ENCODE measurements at places on chromosomes 16 and 17.

DNA sequence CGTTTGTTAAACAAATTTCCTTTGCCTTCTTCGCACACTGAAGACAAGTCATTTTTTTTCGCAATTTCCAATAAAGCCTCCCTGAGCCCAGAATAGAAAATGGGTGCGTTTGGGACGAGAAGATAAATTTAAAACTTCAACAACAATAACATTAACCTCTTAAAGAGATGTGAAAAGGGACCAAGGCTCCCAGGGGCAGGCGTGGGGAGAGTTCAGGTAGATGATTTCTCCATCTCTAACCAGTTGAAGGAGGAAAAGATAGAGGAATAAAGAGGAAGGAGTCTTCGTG lies 1.3 kb upstream of the HOXB4 start:
- DNase-seq: no peak

DNA sequence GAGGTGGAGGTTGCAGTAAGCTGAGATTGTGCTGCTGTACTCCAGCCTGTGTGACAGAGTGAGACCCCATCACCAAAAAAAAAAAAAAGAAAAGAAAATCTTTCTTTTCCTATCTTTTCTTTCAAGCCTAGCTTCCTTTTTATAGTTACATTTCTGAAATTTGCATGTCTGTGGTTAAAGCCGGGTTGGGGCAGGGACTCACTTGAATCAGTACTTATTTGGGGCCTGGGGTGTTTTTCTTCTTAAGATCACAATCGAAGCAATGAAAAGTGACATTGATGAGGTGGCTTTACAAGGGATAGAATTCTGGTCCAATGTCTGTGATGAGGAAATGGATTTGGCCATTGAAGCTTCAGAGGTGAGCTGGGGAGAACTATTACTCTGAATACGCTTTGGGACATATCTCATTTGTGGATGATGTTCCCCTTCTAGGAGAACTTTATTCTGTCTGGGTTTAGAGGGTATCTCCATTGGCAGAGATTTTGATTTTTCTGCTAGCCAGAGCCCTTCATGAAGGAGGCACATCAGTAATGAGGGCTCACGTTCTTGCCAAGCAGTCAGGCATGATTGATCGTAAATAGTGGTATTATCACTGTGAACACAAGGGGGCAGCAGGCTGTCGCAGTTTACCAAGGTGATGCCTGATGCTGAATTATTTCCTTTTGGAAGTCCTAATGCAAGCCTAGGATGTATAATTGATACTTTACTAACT lies 14.3 kb downstream of the KPNB1 start:
- DNase-seq: no peak

GRCh38 chr16:64047207-64047606 lies 1074.7 kb downstream of the CDH11 start:
- no peak for DNase-seq

DNA sequence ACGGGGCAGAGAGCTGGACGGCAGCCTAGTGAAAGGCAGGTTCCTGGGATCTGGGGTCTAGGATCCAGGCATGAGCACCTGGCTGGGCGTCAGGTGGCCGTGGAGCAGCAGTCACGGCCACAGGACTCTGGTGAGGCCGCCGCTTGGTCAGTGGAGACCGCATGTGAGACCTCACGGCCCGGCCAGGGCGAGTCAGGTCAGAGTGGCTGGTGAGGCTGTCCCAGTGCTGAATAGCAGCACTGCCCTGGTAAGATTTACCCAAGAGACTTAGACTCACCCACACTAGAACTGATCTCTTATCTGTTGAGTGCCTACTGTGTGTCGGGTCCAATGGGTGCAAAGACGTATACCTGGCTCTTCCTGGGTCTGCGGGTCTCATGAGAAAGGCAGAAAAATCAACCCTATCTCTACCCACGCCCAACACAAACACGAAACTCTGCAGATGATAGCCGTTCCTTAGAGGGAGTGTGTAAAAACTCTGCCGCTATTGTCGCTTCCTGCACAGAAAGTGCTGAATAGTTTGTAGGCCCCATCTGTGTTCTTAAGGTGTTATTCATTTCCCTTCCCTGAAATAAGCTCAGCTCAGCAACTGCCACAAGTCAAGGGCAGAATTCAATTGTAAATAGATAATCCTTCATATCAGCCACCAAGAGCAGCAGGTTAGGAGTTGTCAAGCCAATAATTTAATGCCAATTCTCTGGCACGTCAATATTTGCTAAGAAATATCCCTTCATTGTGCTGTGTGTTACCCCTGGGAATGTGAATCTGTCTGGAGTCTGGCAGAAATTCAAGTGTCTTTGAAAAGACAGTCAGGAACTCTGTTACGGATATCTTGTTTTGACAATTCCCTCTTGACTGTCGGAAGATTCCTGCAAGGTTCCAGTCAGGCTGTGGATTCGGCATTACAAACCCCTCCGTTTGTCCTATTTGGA lies 240.0 kb downstream of the NTN1 start:
- DNase-seq: no peak

GRCh38 chr17:32298298-32298697 lies 32.7 kb downstream of the RHBDL3 start:
- no peak for DNase-seq

GRCh38 chr16:88651276-88651988 lies 579 bp upstream of the CYBA start:
- DNase-seq: no peak

- no peak for DNase-seq
These were observed 128.2 kb downstream of the ZNF778 start for GRCh38 chr16:89345642-89346150.

- DNase-seq: no peak
These were observed 742.8 kb upstream of the SOX9 start for GRCh38 chr17:71378036-71378435.

- no peak for DNase-seq
These were observed 1.9 kb downstream of the PHF12 start for GRCh38 chr17:28949185-28950016.

DNA sequence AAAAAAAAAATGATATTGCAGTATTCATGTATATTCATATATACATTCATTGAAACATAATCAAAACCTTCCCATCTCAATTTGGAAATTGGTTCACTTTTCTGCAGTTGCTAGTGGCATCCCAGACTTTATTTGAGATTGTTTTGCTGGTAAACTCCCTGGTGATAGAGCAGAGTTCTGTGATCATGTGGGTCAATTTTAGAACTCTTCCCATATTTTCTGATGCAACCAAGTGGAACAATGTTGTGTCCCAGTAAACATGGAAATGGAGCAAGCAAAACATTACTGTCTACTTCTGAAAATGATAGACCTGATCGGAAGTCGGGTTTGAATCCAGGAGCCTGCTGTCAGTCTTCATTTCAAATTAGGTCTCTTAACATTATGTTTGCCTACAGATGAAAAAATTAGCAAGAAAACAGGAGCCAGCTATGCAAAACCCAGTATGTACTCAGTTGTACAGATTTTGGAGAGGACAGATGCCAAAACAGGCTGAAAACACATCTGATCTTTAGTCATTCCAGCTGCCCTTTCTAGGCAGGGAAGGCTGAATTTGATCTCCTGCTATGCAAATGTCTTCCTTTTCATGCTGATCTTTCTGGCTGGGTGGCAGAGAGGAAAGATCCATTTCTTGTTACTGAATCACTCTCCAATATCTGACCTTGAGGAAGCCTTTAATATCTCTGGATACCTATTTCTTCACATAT lies 786.6 kb upstream of the SOX9 start:
- DNase-seq: no peak

DNA sequence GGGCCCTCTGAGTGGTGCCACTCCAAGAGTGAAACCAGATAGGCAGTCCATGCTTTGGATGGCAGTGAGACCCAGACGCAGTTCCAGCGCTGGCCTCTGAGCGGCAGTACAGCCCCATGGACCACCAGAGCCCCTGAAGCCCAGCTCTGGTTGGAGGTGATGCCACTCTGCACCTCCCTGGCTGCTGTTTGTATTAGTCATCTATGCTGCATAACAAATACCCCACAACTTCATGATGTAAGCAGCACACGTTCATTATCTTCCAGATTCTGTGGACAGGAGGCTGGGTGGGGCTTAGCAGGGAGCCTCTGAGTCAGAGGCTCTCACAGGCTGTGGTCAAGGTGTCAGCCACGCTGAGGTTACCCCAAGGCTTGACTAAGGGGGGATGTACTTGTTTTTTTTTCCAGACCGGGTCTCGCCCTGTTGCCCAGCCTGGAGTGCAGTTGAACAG lies 5.1 kb upstream of the NME4 start:
- peak; percentile 77 for DNase-seq

- no peak for DNase-seq
These were observed 795 bp downstream of the KCTD13 start for GRCh38 chr16:29925105-29925756.

GRCh38 chr17:48004983-48005382 lies 32.6 kb downstream of the COPZ2 start:
- DNase-seq: no peak

DNA sequence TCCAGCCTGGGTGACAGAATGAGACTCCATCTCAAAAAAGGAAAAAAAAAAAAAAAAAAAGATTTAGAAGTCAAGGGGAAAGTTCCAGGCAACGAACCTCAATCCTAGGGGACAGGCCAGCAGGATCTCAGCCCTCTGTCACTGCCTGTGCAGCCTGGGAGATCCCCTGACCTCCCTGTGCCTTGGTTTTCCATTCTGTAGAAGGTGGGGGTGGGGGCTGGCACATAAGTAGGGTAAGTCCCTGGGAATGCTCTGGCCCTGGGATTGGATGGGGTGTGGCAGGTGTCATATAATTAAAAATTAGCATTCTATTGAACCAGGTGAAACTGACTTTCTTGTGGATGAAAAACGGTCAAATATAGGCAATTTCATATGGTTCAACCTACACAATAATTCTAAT lies 90.5 kb downstream of the C16orf78 start:
- peak; percentile 20 for DNase-seq

DNA sequence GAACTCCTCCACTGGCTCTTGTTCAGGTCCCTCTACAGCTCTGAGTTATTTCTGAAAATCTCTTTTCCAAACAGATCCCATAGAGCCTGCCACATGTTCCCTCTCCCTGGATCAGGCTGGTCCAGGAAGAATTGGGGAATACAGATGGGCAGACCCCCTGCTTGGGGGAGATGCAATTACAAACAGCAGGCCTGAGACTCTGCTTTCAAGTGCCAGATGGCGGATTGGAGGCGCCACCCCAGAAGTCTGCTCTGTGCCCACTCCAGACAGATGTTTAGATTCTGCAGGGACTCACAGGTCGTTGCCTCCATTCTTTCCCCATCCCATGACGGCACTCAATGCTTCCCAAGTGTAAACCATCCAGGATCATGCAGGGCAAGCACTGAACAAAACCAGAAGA lies 316.6 kb downstream of the SLC39A11 start:
- no peak for DNase-seq

DNA sequence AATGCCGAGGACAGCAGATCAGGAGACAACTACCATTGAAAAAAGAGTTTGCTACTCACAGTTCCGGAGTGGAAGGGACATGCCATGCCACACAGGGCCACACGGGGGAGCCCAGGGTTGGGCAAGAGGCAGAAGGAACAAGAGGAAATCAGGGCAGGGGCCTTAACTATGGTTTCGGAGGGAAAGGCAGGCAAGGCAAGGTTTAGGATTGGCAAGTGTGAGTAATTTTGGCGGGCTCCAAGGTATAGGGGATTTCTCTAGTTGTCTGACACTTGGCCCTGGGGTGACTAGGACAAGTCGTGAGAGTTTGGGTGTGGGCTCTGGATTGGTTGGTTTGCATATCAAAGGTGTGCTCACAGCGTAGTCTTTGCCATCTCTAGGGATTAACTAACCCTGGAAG lies 27.0 kb upstream of the NTN1 start:
- DNase-seq: peak; percentile 83

DNA sequence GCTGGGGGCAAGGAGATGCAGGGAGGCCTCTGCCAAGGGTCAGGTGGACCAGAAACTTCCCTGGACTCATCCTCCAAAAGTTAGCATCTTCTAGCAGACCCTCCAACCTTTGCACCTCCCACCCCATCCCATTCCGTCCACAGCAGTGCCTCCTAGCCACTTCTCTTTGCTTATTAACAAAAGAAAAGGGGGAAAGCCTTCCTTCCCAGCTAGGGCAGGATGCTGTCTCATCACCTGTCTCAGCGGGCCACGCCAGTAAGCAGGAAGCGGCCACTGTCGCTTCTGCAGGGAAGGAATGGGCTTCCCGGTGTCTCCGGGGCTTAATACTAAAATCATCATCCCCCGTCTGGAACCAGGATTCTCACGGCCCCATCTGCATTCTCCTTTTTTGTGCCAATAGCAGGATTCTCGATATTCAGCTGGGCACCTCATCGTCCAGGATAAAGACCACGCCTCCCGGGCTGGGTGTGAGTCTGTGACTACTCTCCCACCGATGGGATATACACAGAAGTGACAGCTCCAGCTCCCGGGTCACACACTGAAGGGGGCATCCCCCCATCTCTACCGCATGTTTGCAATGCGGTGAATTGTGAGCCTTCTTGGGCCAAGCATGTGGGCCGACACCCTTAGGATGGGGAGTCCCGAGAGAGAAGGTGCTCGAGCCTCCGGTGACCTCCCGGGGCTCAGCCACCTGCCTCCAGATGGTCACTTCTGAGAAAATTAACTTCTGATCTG lies 15.5 kb upstream of the RBFOX3 start:
- peak; percentile 62 for DNase-seq

DNA sequence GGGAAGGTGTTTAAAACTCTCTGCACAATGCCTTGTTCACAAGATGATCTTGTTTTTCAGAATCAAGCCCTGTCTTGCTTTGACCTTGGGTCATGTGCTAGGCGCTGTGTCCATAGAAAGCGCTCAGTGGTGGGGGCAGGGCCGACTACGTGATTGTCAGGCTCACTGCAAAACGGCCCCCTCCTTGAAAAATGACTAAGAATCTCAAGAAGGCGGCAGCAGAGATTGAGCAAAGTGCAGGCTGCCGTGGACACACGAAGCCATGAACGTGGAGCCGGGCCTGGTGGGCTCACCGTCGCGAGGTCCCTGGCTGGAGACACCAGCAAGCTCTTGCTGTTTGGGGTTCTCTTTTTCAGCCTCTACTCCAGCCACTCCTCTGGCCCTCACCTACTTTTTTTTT lies 10.2 kb downstream of the ATP2C2 start:
- no peak for DNase-seq

- no peak for DNase-seq
These were observed 51.7 kb downstream of the NXN start for GRCh38 chr17:927611-928461.

DNA sequence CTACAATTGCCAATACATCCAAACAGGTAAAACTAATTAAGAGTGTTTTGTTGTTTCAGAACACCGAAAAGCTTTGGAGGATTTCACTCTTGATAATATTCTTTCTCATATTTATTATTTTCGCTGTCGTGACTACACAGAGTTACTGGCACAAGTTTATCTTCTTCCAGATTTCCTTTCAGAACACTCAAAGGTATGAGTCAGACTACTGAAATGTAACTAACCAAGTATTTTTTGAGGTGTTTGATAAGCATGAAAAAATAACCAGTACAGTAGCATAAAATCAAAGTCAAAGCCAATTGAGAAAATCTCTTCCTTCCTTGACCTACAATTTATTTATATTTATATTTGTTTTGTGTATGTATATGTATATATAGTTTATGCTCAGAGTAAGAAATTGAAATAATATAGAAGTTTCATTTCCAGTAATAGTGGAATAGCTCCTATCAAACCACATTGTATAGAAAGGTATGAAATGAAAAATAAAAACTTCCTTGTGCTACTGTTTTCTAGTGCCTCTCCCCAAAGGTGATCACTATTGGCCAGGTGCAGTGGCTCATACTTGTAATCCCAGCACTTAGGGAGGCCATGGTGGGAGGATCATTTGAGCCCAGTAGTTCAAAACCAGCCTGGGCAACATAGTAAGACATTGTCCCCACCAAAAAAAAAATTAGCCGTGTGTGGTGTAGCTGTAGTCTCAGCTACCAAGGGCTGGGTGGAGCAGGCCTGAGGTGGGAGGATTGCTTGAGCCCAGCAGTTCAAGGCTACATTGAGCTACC lies 10.9 kb downstream of the RAD51C start:
- no peak for DNase-seq

- DNase-seq: no peak
These were observed 10.0 kb downstream of the GGA2 start for GRCh38 chr16:23500212-23500861.
